ENCODE measurements at places on chromosomes 13 and 19.

DNA sequence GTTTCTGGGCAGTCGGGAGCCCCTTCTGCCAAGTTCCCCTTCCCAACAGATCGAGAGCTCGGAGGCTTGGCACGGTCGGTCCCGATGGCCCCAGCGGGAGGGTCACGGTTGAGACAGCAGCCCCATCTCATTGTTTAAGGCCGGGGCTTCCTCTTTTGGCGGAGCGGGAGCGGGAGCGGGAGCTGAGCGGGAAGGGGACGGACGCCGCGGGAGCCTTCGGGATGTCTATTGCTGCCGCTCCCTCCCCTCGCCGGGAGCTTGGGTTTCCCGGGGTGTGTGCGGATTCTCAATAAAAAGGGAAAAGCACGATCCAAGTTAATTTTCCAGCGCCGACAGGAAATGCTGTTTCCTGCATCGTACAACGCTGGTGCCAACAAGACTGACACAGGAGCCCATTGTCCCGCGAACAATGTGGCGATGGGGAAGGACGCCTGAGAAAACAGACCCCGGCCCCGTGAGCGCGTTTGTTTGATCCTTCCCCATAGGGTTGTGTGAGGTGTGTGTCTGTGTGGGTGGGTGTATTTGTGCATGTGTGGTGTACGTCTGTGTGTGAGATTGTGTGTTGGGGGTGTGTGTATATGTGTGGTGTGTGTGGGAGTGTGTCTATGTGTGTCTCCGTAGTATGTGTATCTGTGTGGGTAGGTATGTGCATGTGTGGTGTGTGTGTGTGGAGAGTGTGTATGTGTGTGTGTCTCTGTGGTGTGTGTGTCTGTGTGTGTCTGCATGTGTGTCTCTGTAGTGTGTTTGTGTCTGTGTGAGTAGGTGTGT is 36.3 kb upstream of the FLT1 start:
- DNase-seq = no peak

DNA sequence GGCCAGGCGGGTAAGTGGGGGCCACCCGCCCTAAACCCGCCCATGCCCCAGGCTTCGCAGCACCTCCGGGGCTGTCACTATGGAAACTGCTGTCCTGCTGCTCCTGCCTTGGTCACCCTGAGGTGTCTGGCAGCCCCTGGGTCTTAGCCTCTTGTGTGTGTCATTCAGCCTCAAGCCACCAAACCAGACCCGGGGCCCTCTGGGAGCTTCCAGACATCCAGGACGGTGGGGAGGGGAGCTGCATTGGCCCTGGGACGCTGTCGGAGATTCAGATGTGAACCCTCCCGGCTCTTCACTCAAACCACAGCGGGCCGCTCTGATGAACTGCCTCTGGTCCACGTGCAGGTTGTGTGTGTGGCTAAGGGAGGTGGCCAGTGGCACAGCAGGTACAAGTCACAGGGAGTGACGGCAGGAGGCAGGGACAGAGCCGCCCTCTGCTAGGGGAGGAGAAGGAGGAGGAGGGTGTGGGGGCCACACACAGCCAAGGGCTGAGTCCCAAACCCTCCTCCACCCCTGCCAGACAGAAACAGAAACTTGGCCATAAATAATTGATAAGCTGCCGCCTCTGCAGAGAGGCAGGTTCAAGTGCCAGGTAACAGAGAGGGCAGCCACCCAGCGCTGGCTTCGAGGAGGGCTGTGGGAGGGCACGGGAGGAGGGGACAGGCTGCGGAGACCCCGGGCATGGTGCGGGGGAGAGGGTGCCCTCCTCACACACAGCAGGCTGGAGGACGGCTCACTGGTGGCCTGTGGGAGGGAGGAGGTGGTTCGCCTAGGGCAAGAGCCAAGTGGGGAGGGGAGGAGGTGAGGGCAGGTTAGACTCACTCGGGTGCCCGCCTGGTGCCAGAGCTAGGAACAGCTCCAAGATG is 8.0 kb downstream of the NANOS3 start:
- no peak for DNase-seq

- no peak for DNase-seq
Measured at GRCh38 chr13:77563111-77563510, 27.6 kb downstream of the SCEL start.

DNA sequence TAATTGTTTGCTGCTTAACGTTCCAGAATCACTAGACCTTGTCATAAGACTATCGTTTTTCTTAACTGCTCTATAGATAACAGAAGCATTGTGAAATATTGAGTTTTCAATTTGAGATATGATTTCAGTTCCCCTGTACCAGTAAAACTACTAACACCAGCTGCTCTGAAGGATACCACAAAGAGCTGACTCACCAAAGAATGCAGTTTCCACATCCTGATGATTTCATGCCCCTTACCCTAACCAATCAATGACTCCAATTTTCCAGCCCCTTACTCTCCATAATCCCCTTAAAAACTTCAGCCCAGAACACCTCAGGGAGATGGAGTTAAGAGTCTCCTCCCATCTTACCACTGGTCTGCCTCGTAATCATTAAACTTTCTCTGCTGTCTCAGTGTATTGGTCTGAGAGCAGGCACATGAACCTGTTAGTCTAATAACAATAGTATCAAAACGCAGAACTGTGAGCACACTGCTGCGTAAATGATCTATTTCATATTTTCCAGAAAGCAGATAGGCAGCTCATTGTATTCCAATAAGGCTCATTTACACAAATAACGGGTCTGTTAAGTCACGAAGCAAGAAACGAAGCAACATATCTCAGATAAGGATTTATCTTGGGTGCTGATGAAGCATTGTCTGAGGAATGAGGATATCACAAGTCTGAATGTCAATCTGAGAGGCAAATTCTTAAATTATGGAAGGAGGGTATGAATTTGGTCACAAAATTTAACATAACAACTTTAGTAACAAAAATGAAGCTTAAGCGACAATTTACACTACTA is 14.1 kb upstream of the CCNA1 start:
- DNase-seq = peak; percentile 56

DNA sequence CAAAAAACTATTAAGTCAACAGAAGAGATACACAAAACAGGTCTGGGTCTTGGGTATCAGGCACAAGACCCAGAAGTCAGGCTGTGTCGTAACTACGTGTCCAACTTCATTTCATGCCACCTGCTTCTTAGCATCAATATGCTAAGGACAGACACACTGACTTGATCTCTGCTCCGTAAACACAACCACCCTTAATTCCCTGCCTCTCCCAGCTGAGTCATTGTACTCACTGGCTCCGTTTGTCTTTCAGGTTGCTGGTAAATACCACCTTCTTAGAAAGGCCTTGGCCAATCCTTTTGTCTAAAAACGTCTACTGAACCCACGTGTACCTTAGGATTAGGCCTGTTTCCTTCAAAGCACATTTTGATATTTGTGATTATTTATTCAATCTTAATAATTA is 726.2 kb downstream of the PCDH9 start:
- no peak for DNase-seq

GRCh38 chr19:46537136-46538097 is 41.8 kb upstream of the PNMA8B start:
- peak; percentile 31 for DNase-seq

GRCh38 chr19:10005632-10006334 is 4.5 kb downstream of the COL5A3 start:
- no peak for DNase-seq

DNA sequence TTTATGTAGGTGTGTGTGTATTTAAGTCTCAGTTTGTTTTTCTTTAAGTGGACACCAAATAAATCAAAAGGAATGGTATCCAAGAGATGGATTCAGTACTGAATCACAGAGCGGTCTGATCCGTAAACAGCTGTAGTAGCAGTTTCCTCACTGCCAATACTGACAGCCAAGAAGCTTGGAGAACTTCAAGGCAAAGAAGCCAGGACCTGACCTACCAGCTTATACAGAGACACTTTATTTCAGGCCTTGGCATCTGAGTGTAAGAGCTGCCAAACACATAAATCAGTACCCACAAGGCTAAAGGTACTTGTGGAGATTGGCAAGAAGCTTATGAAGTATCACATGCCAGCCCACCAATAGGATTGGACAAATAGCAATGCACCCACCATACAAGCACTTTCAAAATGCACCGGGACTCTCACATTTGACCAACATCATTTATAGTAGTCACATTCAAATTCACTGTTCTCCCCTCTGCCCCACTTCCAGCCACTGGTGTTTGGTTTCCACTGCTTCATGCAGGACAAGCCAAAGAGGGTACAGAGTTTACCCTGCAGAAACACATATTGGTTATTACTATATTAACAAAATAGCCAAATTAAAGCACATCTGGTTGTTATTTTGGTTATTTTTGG is 357.9 kb downstream of the KLF12 start:
- DNase-seq = no peak

DNA sequence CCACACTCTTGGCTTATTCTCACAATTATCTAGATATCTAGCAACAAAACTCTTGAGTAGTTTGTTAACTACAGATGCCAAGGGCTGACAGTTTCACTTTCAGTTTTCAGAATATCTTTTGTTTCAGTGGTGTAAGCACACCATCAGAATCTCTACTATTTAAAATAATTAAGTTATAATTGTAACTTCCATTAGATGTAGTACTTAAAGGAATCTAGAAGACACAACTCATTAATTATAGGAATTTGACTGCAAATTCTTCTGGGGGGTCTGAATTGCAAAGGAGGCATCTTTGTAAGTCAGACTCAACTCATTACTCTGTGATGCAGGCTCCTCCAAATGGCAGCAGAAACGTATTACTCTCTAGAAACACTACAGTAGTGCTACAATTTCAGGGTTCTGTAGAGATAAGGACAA is 44.9 kb upstream of the USPL1 start:
- no peak for DNase-seq

DNA sequence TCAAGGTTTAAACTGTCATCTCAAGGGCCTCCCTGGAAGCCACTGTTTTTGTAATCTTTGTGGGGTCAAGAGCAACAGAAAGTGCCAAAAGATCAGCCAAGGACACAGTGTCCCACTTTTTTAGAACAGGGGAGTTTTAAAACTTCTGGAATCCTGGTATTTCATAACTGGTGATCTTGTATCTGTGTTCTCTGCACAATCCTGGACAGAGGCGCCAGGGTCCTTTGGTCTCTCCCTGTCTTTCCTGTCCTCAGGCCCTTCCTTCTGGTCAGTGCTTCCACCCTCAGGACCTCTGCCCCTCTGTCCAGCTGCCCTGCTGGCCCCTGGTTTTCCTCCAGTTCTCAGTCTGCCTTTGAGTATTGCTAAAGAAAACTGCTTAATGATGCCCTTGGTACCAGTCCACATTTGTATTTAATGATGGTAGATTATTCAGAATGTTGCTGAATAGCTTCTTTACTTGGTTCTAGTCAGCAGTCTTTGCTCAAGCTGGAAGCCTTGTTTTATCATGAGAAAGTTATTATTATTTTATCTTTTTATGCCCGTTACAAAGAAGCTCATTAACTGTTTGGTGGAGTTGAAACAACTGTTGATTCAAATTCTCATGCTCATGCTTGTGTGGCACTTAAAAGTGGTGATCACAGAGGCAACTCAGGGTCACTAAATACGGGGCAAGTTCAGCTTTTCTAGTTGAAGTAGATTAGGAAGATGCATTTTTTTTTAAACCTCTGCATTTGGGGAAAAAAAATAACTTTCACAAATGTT is 47.5 kb downstream of the WASF3 start:
- DNase-seq = no peak

GRCh38 chr13:58879114-58879513 is 1247.6 kb downstream of the PCDH17 start:
- DNase-seq = no peak

DNA sequence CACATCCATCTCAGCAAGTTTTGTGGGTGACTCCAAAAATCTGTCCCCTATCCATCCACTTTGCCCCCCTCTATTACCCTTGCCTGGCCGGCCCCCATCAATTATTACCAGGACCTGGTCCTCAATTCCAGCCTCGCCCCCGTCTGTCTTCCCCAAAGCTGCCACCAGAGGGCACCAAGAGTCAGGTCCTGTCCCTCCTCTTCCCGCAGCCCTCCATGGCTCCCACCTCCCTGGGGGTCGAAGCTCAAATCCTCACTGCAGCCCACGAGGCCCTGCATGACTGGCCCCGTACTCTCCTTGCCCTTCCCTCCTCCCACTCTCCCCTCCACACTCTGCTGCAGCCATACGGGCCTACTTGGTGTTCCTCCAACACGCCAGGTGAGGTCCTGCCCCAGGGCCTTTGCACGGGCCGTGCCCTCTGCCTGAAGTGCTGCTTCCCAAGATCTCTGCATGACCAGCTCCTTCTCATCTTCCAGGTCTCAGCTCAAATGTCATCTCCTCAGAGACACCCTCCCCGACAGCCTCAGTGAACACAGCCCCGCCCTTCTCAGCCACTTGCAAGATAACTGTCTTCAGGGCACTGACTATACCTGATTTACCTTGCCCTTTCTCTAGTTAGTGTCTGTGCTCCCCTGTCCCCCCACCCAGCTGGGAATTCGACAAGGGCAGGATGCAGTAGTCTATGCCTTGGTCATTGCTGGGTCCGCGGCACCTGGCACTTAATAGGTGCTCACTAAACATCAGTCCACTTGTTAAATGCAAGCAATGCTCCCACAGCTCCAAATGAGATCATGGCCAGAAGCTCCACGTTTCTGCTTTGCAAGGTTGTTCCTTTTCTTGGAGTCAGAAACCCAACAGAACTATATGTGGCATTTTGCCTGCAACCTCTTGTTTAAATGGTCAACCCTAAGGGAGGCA is 16.8 kb upstream of the SEMA6B start:
- DNase-seq = peak; percentile 48

DNA sequence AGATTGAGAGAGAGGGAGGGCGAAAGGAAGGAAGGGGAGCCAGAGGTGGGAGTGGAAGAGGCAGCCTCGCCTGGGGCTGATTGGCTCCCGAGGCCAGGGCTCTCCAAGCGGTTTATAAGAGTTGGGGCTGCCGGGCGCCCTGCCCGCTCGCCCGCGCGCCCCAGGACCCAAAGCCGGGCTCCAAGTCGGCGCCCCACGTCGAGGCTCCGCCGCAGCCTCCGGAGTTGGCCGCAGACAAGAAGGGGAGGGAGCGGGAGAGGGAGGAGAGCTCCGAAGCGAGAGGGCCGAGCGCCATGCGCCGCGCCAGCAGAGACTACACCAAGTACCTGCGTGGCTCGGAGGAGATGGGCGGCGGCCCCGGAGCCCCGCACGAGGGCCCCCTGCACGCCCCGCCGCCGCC is at the start of gene TNFSF11:
TSS of gene TNFSF11 (plus strand) at position 142 of the 400 bp plus-strand sequence. CDS start at position 294, 152 bp downstream.
- DNase-seq = no peak

DNA sequence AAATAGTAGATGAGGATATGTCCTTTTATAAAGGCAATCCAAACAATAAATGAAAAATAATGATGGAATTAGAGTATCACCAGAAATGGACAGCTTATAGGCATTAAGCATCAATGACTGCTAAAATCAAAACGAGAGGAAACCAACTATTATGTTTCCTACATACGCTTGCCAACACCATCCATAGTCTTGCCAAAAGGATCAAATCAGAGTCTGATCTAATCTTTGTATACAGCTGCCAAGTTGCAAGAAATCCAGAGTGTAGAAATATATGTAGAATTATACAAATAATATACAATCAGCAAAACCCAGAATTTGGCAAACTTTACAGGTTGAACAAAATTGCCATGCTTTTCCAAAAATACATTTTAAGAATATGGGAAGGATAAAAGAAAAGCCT is 1661.6 kb downstream of the SLITRK1 start:
- DNase-seq = no peak

GRCh38 chr13:98513837-98514236 is 63.1 kb downstream of the STK24 start:
- no peak for DNase-seq

GRCh38 chr19:11151181-11151580 is 4.4 kb downstream of the SPC24 start:
- no peak for DNase-seq

- no peak for DNase-seq
Measured at GRCh38 chr19:34305221-34306083, 51.1 kb downstream of the GARRE1 start.

GRCh38 chr19:12847159-12848139 is 9.1 kb downstream of the MAST1 start:
- DNase-seq = peak; percentile 75
